Effector memory CD4-positive, alpha-beta T cell (primary cell): ENCODE measurements at places on chromosomes 11 and 22.

DNA sequence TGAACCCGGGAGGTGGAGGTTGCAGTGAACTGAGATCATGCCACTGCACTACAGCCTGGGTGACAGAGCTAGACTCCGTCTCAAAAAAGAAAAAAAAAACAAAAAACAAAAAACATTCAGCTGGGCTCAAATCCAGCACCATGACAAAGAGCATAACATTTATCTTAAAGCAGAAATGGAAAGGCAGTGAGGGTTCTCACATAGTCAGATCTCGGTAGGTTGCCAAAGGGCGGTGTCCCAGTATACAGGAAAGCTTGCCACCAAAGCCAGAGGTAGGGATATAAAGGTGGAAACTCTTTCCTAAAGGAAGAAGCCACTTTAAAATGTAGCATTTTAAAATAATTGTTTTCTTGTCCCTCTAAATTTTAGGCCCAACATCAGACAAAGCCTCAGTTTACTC lies 22.4 kb upstream of the CAPRIN1 start:
- DNase-seq = no peak

GRCh38 chr11:61512435-61512834 lies 3.9 kb downstream of the LRRC10B start:
- no peak for DNase-seq

- no peak for DNase-seq
These were observed 4.0 kb downstream of the PAX6 start for GRCh38 chr11:31806928-31807798.

DNA sequence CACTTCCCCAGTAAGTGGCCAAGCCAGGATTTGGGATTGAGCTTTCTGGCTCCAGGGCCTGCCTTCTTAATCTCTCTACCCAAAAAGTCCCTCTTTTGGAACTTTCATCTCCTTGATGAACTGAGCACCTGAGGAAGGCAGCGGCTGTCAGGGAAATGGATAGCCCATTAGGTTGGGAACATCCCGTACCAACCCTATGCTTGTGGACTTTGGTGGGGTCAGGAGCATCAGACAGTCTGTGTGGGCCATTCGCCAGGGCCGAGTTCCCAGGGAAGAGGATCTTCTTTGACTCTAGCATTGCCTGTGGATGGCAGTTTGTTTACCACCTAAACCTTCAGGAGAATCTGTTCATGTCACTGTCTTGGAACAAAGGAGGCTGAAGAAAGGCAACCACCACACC lies 30.2 kb downstream of the ARHGEF17 start:
- no peak for DNase-seq

GRCh38 chr11:62777389-62777788 lies 6.2 kb downstream of the TAF6L start:
- DNase-seq = no peak

DNA sequence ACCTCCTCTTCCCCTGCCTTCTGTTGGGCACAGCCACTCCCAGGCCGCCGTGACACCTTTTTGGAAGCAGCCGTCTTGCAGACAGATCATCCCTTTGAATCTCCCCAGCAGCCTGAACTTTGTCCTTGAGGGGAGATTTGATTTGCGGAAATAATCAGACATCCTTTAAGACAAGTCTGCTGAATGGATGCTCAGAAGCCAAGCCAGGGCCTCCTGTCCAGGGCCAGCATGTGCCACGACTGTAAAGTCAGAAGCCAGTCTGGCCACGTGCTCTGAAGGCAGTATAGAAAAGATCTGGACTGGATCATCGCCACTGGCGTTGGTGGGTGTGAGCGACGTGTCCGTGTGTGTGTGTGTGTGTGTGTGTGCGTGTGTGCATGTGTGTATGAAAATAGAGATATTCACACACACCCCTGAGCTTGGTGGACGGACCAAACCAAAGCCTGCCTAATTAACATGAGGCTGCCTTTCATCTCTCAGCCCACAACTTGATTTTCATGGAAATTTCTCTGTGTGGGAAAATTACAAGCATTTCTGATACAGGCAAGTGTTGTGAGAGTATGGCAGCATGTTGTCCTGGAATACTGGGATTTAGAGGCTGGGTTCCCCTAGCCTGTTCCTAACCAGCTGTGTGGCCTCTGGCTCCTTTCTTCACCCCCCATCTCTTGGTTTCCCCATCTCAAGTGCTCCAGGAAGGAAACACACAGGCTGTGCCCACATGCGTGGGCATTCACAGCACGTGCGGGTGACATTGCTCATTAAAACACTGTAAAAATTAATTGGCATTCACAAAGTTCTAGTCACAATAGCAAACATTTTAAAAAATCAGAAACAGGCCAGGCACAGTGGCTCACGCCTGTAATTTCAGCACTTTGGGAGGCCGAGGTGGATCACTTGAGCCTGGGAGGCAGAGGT lies 61.8 kb upstream of the WNT7B start:
- DNase-seq = no peak

GRCh38 chr11:32118025-32118974 lies 27.4 kb downstream of the RCN1 start:
- DNase-seq = no peak

GRCh38 chr11:2482204-2482603 lies 37.4 kb downstream of the KCNQ1 start:
- no peak for DNase-seq

GRCh38 chr22:42326801-42327200 lies 56.3 kb upstream of the TCF20 start:
- no peak for DNase-seq

DNA sequence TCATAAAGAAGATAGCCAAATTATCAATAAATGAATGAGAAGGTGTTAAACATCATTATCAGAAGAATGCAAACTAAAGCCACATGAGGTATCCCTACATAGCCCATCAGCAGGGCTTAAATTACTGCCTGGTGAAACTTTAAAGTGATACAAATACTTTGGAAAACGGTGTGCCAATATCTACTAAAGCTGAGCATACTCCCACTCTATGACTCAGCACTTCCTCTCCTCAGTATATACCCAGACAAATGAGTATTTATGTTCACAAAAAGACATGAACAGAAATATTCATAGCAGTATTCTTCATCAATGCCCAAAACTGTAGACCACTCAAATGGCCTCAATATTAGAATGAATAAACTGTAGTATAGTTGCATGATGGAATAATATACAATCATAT lies 284.6 kb upstream of the ZC3H12C start:
- DNase-seq = no peak

- peak; percentile 20 for DNase-seq
These were observed at the start of gene LRP4 for GRCh38 chr11:46918083-46918787. Gene LRP4, minus strand, starts transcription at chr11:46918550. Its CDS starts 171 bp downstream, at chr11:46918379.

- DNase-seq = no peak
These were observed 67.6 kb upstream of the BID start for GRCh38 chr22:17841836-17842235.

DNA sequence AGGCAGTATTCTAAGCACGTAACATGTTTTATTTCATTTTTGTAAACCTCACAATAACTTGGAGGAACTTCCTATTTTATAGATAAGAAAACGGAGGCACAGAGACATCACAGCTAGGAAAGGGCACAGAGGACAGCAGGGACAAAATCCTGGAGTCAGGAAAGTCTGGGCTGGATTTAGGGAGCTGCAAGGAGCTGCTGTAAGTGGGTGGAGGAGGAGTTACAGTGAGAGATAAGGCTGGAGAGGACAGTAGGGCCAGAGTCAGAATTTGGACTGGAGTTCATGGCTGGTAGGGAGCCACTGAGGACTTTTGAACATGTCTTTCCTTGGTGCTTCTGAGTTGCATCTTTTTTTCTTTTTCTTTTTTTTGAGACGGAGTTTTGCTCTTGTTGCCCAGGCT lies 32.2 kb upstream of the PTPRJ start:
- no peak for DNase-seq

DNA sequence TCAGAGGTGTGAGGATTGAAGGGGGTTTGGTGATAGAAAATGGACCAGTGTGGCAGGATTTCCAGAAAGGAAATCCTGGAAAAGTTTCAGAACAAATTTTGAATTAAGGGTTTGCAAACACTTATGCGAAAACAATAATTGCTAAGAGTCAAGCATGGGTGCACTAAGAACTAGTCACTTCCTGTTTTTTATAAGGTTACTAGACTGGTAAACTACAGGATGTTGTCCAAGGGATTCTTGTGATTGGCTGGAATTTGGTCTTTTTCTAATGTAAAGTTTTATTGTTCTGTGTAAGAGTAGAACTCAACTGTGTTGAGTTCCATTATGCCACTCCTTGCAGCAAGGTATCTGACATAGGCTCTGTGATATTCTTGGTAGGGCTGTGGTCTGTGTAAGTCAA lies 54.1 kb downstream of the LIF start:
- DNase-seq = no peak

GRCh38 chr11:14137284-14137683 lies 174.8 kb downstream of the SPON1 start:
- DNase-seq = no peak
